Anterior cingulate cortex (tissue), 58 donors: ENCODE measurements at places on chromosomes 6 and 20.

DNA sequence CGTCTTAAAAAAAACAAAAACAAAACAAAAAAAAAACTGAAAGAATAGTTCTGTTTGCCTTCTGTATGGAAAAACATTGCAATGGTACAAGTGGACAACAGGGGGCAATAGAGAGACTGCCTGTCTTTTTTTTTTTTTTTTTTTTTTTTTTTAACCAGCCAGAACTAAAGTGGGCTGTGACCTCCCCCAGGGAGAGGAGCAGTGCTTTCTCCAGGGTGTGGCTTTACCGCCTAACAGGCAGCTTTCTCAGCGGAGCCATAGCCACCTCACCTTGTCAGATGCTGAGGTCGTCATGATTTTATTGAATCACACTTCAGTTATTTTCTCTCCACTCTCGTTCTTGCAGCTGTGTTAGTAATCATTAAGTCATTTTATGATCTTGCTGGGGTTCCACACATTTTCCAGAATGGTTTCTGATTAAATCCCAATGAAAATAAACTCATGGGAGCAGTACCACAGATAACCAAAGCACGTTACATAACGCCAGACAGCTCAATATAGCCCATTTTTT, 78.4 kb downstream of the GMPR start:
- DNase-seq, result no peak

DNA sequence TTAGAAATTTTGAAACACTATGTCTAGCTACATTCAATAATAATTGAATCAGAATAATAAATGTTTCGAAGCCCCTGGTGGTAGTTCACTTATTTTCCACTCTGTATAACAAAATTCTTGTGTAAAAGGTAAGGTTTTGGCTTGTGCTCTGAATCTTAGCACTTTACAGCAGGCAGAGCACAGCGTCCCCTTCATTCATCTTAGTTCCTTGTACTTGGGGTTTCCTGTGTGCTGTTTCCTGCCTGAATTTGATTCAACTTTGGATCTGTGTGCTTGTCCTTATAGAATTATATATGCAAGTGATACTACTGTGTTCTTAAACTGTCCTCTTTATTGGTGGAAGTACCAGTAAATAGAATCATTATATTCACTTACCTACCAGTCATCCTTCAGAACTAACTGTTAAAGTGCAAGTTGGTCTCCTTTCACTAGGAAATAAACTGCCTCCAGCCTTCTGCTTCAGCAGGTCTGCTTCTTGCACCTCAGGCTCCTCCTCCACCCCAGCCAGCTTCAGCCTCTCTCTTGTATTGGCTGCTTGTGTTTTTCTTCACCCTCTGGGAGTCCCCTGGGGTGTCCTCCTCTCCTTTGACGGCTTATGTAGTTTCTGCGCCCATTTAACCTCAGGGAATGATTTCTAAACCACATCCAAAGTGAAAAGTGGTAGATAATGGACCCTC, 28.8 kb upstream of the TULP4 start:
- DNase-seq, result no peak

DNA sequence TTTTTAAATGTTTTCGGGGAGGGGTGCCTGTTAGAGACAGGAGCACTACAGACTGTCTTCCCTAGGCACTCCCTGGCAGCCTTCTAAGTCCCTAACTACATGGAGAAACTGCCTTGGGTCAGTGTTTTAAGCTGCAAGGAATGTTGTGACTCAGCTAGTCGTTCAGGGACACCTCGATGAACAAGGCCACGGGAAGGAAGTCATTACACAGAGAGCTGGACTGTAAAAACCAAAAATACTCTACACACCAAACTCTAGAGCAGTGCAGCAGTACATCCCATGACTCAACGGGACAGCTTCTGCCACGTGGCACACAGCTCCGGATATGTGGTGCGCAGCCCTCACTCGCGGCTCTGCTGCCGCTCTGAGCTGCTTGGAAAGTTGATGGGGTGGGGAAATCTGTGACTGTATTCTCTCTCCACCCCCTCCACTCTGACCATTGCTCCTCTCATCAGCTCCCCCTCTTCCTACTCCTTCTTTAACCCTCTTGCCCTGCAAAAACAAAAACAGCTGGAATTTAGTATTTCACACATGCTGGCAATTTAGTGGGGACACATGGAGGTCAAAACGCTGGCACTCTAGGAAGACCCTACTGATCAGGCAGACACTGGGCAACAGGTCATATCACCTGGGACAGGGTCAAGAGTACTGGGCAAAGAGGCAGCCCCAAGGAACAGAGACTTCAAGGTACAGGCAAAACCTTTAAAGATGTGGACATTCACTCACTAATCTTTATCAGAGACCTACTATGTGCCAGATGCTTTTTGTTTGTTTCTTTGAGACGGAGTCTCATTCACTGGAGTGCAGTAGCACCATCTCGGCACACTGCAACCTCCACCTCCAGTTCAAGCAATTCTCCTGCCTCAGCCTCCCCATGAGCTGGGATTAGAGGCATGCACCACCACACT, 10.9 kb upstream of the LPIN3 start:
- DNase-seq, result peak; percentile 26

- DNase-seq, result no peak
Observed at GRCh38 chr6:161549977-161550655, 276.3 kb upstream of the AGPAT4 start.

GRCh38 chr20:11922561-11922960, 4.9 kb downstream of the BTBD3 start:
- no peak for DNase-seq

DNA sequence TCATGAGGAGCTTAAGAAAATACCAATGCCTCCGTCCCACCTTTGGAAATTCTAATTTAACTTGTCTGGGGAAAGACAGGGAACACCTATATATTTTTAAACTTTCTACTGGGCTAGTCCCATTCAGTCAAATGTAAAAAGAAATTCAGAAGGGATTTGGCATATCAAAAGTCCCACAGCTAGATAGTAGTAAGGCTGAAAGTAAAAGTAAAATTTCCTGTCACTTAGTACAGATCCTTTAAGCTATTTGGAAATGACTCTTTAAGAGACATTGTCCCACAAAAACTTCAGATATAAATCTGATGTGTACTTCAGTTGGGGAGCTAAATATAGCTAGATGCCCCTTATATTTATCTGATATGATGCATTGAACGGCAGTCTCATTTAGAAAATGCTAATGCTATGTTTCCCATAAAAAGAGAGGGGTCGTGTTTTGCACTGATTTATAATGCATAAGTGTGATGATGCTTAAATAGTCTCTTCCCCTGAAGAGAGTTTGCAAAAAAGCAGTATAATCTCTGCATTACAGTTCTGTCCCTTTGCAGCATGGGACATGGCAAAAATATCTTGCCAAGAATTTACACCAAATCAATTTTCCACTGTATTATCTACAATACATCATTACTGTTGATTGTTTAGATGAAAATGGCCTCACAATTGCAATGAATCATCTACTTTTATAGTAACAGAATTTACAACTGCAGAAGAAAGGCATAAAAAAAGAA, 860.8 kb upstream of the MAP3K7 start:
- no peak for DNase-seq

DNA sequence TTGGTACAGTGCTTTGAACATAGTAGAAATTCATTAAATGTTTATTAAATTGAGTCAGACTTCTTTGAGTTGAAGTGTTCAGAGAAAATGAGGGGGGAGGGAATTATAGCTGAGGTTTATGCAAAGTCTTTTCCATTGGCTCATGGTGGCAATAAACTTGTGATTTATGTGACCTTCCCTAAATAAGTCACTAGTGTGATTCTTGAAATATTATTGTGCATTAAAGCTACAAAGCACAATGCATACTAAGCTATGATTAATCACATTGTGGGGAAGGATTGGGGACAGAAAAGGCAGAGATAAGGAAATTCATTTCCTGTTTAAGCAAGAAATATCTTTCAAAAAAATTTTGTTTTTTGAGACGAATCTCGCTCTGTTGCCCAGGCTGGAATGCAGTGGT, 877.5 kb downstream of the TFAP2A start:
- DNase-seq, result no peak

- DNase-seq, result no peak
Observed at GRCh38 chr20:47971058-47971791, 185.9 kb upstream of the SULF2 start.

GRCh38 chr6:131858765-131859415, 51.1 kb downstream of the ENPP1 start:
- no peak for DNase-seq

- DNase-seq, result no peak
Observed at GRCh38 chr20:7798176-7798575, 142.1 kb downstream of the HAO1 start.

- no peak for DNase-seq
Observed at GRCh38 chr6:1110164-1110563, 201.7 kb upstream of the FOXQ1 start.

DNA sequence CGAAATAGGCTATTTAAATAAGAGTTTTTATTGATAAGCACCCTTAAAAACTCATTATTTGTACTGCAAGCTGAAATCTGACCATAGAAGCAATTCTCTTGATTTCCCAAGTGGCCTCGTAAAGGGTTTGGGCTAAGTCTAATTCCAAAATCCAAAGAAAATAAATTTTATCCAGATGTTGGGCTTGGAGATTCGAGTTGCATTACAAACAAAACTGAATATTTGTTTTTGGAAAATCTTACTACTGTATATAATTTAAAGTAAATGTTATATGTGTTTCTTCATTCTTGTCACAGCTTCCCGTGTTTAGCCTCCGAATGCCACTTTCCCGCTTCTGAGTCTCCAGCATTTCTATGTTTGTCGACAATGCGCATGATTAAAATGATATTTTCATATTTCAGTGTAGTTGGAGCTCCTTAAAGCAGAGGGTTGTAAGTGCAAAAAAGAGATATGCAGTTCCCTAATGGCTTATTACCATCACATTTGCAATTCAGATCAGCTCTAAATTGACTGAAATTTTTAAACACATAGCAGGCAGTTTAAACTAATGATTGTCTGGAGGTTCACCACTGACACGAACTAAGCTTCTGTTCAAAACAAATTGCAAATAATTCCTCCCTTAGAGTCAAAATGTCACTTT, 47.0 kb downstream of the PRL start:
- DNase-seq, result no peak

GRCh38 chr6:34044945-34045595, 100.8 kb downstream of the GRM4 start:
- DNase-seq, result no peak

- DNase-seq, result no peak
Observed at GRCh38 chr6:34985236-34985635, 96.2 kb downstream of the ANKS1A start.

DNA sequence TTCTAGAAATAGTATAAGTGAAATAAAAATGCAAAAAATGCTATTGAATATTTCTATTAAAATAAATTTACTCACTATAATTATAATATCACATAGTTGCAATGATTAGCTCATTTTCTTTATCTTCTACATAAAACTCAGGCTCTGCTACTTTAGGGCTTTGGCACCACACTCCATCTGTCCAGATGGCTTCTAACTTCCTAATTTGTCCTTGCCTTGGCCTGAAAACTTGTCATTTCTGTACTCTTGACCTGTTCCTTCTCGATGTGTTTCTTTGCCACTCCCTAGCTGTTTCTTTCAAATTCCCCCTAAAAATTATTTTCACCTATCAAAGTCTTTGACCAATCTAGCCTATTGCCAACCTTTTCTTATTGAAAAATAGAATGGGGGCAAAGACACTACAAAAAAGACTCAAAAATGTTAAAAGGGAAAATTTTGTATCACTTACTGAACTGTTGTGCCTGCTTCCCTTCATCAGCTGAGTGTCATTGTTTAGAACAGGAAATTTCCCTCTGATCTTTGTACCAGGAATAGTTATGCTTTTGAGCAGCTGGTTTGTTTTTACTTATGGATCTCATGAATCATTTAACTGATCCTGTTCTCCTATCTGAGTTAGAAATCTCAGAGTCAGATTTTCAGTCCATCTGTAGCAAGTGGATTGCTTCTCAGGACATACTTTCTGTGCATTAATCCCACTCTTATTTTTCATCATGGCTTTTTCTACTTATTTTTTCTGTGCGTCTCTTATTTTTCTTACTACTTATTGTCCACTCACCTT, 279.2 kb upstream of the CNR1 start:
- no peak for DNase-seq

- no peak for DNase-seq
Observed at GRCh38 chr20:13396022-13396421, 174.9 kb downstream of the ISM1 start.

- no peak for DNase-seq
Observed at GRCh38 chr6:19571176-19571575, 266.0 kb upstream of the ID4 start.

DNA sequence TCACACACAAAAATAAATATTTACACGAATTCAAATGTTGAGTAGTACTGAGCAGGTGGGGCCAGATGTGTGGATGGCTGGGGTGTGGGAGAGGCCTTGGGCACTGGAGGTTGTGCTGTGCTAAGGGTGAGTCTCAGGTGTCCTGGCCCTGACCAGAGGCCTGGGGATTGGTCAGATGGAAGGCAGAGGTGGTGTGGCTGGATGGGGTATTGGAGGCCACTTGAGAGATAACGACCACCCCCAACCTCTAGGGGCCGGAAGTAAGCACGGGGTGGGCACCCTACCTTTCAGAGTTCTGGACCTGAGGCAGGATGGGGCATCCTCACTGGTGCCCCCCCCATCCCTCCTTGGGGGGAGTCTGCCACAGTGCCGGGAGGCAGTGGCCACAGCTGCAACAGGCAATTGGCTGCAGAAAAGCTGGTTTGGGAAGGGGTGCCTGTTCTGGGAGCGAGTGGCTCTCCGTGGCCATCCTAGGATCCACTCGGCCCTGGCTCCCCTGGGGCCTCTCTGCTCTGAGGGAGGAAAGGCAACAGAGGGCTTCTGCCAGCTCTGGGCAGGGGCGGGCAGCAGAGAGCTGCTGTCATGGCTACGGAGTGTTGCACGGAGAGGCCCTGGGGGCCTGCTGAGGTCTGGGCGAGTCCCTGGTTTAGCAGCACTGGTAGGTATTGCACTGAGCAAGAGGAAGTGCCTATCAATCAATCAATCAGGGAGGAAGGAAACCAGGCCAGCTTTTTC, 87.6 kb downstream of the ASXL1 start:
- DNase-seq, result no peak

- no peak for DNase-seq
Observed at GRCh38 chr6:139659711-139660110, 285.3 kb upstream of the CITED2 start.

- no peak for DNase-seq
Observed at GRCh38 chr20:33917831-33918525, 75.7 kb upstream of the RALY start.

DNA sequence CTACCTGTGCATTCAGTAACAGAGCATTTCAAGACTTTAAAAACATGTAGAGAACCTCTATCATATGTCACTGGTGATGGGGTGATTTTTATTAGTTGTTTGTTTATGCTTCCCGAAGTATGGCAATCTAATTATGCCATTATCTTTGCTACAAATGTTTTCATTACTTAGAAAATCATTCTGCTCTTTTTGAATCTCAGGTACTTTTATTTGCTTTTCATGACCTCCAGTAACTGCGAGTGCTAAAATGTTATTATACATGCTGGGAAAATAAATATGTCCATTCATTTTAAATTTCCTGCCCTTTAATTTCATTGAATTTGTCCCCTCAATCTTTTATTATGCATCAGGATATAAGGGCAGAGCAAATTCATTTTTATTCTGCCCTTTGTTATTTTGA, 515.7 kb downstream of the NKAIN2 start:
- no peak for DNase-seq
